Memory B cell (primary cell): ENCODE measurements at places on chromosomes 12 and 14.

DNA sequence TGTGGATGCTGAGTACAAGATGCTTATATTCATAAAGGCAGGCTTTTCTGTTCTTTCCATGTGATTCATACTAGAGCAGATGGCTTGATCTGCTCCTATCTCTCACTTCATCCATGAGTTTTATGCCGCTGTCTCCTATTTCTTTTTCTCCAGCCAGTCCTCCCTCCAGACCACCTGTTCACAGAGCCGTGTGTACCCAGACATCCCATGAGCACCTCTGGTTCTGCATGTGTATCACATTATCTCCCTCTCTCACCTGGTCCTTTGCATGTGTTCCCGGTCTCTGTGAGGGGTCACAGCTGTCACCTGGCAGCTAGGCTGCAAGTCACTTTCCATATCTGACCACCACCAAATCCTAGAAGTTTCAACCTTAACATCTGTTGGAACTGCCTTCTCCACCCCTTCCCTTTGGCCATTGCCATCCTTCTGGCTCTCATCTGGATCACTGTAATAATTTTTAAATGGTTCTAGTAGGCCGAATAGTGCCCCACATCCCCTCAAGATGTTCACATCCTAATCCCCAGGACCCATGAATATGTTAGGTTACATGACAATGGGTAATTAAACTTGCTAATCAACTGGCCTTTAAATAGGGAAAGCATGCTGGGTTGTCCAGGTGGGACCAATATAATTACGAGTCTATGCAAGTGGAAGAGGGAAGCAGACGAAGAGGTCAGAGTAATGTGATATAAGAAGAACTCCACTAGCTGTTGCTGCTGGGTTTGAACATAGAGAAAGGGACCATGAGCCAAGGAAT, 168.1 kb downstream of the SNAPC1 start:
- no peak for DNase-seq

GRCh38 chr14:34710744-34711143, 3.6 kb downstream of the CFL2 start:
- no peak for DNase-seq

DNA sequence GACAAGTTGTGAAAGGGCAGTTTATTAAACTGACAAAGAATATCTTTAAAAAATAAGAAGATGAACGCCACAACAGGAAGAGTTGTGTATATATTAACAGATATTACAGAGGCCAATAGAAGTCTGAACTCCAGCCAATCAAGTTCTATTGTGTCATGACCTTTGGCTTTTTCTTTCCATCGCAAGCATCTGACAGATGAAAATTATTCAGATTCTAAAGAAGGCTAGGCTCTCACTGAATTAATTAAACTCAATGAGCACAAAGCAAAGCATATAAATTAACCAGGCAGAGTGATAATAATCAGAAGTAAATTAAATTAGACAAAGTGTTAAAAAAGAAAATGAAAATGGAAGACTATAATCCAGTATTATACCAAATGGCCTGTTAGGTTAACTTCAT, 62.0 kb upstream of the PYGL start:
- no peak for DNase-seq

GRCh38 chr12:622416-622815, 40.8 kb downstream of the NINJ2 start:
- no peak for DNase-seq

- DNase-seq: no peak
Measured at GRCh38 chr14:105538481-105539049, 12.2 kb downstream of the TMEM121 start.

- no peak for DNase-seq
Measured at GRCh38 chr14:75570797-75571196, 7.6 kb upstream of the FLVCR2 start.

- no peak for DNase-seq
Measured at GRCh38 chr12:56206452-56207166, 15.1 kb downstream of the RNF41 start.

GRCh38 chr12:112393328-112393727, 11.1 kb upstream of the HECTD4 start:
- no peak for DNase-seq

DNA sequence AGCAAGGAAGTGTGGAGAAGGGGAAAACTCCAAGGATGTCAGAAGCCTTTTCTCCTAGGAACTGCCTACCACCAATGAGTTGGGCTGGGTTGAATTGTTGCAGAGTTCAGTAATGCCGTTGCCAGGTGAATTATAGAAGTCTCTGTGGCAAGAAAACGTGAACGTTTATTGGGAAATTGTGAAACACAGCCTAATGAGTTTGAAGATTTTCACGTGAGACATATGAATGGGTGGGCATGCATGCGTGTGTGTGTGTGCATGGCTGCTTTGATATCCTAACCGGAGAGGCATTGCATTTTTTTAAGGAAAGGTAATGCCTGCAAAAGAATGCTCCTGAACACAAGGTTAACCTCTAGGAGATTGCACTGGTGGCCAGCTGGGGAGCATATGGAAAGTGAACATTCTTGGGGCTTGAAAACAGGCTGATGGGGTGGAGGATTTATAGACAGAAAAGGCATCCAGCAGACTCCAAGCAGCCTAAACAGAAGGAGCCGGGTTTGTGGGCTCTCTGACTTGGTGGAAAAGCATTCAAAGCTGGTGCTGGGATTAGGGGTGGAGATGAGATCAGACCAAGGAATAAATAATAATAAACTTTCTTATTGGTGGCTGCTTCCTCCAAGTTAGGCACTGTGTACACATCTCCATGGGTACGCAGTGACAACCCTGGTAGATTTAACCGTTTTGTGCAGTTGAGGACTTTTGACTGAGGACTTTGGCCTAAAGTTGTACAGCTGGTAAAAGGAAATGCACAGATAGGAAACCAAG, 67.8 kb downstream of the NTF3 start:
- DNase-seq: no peak

DNA sequence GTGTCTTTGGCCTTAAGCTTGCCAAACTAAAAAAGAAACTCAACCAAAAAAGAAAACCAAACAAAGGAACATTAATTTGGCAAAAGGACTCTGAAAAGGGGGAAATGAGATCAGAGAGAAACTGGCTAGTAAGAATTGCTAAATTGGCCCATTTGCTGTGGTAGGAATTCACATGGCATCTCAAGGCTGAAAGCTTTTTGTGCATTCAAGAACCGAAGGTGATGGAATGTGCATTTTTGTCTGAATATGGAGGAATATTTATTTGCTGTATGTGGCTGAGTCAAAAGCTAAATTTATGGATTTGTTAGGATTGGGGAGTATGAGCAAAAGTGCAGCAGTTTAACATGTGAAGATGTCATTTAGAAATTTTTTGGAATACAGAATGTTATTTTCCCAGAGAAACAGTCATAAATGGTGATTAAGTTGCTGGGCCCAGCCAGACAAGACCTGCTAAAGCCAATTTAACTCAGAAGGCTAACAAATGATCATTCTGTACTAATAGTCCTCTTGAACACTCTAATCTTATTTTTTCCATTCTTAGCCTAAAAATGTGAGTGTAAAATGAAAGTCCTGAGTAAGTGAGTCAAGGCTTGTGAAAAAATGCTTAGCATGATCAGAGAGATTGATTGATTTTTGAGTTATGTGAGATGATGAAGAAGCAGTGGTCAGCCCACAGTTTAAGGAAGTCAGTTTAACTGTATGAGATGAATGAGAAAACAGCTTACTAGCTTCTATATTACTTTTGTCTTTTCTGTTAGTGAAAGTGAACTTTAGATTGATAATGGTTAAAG, 94.1 kb downstream of the ANO6 start:
- no peak for DNase-seq

GRCh38 chr12:77845831-77846230, 15.1 kb downstream of the NAV3 start:
- no peak for DNase-seq

GRCh38 chr12:76460807-76461206, 98.8 kb downstream of the OSBPL8 start:
- DNase-seq: no peak

DNA sequence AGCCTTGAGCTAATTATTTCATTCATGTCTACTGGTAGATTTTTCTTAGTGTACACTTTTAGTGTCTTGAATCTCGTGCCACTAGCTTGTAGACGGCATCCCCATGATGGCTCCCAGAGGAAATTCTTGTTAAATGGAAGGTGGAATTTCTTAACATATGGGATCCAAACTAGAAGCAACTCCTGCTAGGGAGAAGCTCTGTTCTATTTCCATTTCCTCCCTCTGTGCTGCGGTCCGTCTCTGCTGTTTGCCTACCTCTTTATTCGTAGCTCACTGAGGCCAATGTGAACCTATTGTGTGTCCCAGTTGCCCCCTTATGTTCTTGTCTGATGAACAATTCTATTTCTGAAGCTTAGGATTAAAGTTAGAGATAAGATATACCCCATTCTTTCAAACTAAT, 588 bp downstream of the PIK3C2G start:
- no peak for DNase-seq
